Stimulated activated CD4-positive, alpha-beta T cell treated with anti-CD3 and anti-CD28 coated beads, Interleukin-4, amount 100 ng/mL, for 1 hour (primary cell): ENCODE measurements at places on chromosomes 5 and 9.

GRCh38 chr5:140558542-140558941 lies 1.3 kb upstream of the SRA1 start:
- DNase-seq, result no peak

GRCh38 chr5:93589829-93590215 lies 6.8 kb downstream of the NR2F1 start:
- no peak for DNase-seq

- DNase-seq, result no peak
These were observed 74.7 kb downstream of the SPRY4 start for GRCh38 chr5:142250119-142250518.

GRCh38 chr9:100700689-100701318 lies 122.9 kb downstream of the CAVIN4 start:
- DNase-seq, result no peak

DNA sequence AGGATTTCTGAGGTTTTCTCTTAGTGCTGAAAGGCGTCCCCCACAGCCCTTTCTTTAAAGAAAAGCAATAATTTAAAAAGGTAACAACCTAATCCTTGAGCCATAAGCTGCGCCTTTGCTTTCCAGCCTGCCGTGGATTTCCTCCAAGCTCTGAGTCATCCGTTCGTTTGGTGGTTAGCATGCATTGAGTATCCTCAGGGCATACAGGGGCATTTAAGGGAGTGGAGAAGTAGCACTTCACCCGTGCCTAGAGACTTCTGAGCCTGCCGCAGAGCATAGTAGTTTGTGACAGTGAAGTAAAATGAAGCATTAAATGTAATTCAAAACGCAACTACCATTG lies 892 bp upstream of the TNC start:
- no peak for DNase-seq

DNA sequence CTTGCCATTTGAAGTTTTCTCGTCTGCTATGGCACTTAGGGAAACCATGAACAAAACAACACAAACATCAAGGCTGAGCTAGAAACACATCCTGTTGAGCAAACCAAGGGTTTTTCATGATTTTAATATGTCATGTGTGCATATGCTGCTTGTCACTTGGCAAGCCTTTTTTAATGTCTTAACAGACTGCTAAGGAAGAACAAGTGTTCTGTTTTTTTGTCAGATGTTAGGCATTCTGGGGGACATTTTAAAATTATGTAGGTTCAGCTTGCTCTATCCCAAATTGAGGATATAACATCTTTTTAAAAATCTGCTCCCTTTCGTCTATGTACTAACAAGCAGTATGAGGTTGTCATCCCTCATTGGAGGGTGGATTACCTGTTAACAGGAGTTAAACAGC lies 150.3 kb downstream of the HTR1A start:
- no peak for DNase-seq

DNA sequence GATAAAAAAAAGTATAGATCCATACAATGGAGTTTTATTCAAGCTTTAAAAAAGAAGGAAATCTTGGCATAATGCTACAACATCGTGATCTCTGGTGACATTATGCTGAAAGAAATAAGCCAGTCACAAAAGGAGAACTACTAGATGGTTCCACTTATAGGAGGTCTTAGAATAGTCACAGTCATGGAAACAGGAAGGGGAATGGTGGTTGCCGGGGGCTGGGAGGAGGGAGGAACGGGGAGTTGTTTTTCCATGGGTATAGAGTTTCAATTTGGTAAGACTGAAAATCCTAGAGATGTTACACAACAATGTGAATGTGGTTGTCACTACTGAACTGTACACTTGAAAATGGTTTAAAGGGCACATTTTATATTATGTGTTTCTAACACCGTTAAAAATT lies 94.5 kb downstream of the CFAP90 start:
- no peak for DNase-seq

DNA sequence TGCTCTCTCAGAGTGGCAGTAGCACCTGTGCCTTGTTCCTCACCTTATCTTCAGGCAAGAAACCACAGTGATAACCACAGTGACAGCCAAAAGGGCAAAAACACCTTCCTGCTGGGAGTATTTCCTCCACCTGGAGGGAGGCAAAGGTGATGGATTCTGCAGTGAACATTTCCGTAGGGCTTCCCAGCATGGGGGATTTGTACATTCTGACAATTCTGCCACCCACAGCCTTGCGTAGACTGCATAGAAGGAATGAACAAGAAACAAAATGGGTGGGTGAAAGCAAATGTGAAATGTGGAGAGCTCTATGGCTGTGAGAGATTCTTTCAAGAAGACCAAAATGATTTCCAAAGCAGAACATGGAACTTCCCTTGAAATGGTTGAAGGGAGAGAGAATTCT lies 111.4 kb downstream of the ZNF462 start:
- no peak for DNase-seq

DNA sequence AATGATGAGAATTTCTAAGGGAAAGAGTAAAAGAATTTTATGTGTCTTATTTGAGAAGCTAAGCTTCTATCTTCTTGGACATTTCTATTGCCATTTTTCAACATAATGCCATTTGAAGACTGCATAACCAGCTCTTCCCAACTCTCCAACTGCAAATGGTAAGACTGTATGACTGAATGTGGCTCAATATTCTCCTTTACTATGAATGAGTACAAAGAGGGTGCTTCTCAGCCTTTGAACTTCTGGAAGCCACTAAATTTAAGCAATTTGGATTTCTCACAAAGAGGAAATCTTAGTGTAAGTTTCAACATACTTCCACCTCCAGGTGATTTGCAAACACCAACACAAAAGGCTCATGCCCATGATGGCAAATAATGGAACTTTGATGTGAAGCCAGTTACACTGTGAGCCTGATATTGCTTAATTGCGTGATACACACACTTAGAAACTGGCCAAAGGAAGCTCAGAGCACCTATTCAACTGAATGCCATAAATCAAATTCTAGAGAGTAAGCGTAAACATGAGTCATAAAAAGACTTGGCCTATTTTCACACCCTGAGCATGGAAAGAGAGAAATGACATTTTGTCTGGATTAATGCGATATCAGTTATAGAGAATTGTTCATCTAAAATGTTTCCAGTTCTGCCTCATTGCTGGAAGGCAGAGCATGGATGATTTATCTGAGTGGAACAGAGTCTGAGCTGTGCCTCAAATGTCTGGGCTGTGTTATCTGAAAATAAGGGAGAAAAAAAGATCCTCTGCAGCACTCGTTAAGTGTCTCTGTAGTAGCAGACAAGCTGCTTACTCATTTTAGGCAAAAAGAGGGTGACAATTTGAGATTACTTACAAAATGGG lies 145.3 kb downstream of the PLK2 start:
- DNase-seq, result no peak

DNA sequence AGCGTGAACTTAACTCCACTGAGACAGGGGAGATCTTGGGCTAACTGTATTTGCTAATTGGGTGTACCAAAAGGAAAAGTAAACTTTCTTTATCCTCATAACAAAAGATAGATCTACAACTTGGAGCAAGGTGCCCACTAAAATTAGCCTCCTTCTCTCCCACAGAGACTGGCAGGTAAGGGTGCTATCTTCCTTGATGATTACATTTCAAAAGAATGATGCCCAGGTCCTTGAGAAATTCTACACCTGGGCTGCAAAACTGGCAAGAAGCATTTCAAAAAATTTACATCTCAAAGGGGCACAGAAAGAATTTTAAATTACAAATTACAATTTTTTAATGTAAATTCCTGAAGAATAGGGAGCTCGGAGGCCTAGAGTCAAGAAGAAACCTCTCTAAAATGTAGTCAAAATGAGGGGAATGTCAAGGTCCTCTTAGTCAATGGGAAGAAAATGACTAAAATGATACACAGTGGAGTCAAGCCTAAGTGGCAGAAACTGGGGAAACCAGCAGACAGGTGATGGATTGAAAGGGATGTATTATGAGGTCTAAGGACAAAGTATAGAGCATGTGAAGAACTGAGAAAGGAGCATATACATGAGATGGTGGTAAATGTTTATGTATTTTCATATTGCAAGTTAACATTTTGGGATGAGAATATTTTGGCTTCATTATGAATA lies 348.3 kb upstream of the TUSC1 start:
- no peak for DNase-seq

DNA sequence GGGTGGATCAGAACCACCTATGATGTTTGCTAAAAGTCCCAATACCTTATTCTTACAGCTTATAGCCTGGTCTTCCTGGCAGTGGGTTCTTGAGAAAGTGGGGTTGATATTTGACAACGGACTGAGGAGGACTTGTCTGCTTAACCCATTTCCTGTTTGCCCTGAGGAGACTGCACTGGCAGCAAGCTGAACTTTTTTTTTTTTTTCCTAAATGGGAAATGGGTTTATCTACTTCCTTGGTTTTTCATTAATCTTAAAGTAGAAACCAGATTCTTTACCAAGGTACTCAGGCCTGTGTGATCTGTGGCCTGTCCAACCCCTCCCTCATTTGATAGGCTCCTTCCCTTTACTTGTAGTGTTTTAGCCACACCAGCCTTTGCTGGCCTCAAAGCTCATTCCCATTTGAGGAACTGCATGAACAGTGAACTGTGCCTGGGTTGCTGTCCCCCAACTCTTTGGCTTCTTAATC lies 47.1 kb downstream of the C9orf57 start:
- no peak for DNase-seq
